Ovary (tissue), 10 donors: ENCODE measurements at places on chromosomes 1 and 21. TPM values are rescaled to one million over a fixed set of nuclear protein-coding genes. Genes with fewer than 3 reads are reported as not detected.

GRCh38 chr1:201599548-201599947, 60.6 kb downstream of the NAV1 start:
- DNase-seq = no peak

DNA sequence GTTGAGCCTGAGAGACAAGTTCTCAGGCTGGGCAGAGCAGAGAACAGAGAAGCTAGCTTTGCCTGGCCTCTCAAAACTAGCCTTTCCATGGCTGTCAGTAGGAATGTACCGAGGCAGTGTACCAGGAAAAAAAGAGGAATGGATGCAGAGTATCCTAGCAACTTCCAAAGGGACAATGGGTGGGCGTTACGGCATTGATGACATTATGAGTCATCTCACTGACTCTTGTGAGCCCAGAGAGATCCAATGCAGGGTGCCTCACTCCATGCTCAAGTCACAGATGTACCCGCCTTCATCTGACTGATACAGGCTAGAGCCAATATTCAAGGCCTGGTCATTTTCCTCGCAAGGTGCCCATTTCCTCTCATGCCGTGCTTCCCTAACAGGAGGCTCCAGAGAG, 51.4 kb upstream of the C8B start:
- no peak for DNase-seq

- DNase-seq = no peak
Observed at GRCh38 chr1:160740133-160740688, 1.2 kb downstream of the SLAMF7 start.

GRCh38 chr1:110483308-110483685, 32.3 kb downstream of the PROK1 start:
- no peak for DNase-seq

- DNase-seq = no peak
Observed at GRCh38 chr1:203480084-203480483, 4.5 kb downstream of the PRELP start.

DNA sequence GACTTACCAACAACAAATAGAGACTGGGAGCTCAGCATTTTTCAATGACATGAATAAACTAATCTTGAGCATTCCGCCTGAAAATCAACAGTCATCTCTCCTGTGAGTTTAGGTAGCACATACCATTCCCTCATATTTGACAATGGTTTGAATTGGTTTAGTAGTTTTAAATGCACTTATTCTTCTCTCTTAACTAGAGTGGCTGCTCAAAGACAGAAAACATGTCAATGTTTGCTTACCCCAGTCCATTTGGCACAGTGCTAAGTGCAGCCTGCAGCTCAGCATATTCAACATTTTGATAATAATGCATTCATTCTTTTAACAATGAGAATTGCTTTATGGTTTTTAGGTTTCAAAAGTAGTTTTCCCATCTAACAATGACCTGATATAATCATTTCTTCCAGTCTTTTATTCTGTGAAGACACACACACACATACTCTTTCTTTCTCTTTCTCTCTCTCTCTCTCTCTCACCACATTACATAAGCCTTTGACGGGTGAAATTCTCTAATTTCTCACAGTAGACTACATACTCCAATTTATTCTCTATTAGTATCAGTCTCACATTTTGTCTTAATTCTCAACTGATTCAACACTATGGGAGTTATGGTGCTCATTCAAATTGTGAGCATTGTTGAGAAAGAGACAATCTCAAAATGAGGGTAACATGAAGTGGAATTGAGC, 432.3 kb downstream of the LRRIQ3 start:
- no peak for DNase-seq

DNA sequence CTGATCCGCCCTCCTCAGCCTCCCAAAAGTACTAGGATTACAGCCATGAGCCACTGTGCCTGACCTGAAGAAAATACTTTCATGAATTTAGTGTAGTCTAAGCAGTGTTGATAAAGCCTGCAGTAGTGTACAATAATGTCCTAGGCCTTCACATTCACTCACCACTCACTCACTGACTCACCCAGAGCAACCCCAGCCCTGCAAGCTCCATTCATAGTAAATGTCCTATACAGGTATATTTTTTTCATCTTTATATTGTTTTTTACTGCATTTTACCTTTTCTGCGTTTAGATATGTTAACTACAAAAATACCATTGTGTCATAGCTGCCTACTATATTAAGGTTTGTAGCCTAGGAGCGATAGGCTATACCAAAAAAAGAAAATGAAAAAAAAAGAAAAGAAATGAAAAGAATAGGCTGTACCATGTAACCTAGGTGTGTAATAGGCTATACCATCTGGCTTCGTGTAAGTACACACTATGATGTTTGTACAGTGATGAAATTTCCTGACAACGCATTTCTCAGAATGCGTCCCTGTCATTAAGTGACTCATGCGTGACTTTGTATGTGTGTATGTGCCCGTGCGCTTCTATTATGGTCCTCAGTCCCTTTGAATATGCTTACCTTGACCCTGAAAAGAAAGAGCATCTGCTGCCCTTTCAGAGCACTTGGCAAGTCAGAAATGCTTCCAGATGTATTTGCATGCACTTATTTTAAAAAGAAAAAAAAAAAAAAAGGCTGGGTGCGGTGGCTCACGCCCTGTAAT, 9.2 kb upstream of the SLAMF8 start:
- DNase-seq = no peak

- no peak for DNase-seq
Observed at GRCh38 chr1:94666797-94667196, 125.2 kb upstream of the F3 start.

GRCh38 chr1:37071829-37072228, 37.5 kb upstream of the GRIK3 start:
- DNase-seq = no peak

- DNase-seq = no peak
Observed at GRCh38 chr1:50424884-50425375, 1.7 kb upstream of the DMRTA2 start.

Gene TCP10L
- 5.2 TPM for total RNA-seq

Gene ADGRB2
- total RNA-seq = 1.6 TPM

Gene LCE3D
- not detected for total RNA-seq

Gene GBP7
- 0.15 TPM for total RNA-seq

Gene PTAFR
- 1.5 TPM for total RNA-seq
